Activated CD8-positive, alpha-beta memory T cell treated with anti-CD3 and anti-CD28 coated beads, Interleukin-2, amount 10 ng/mL, durations not matched to agents 7 days and 5 days (primary cell): ENCODE measurements at places on chromosomes 1 and 21.
A peak's percentile ranks its signal among the peaks of the same experiment; 100 is the strongest.

GRCh38 chr1:151408891-151409290 is 9.5 kb downstream of the PSMB4 start:
- no peak for DNase-seq
- no peak overlapping the region for H3K4me3 ChIP-seq
- no peaks in the 10 kb centered on the region for H3K27me3 ChIP-seq
- H3K4me1 ChIP-seq = peaks cover 2% of the 10 kb centered on the region

- DNase-seq = no peak
- H3K4me3 ChIP-seq = no peak overlapping the region
- H3K27me3 ChIP-seq = no peaks in the 10 kb centered on the region
- no peak overlapping the region for H3K27ac ChIP-seq
- H3K36me3 ChIP-seq = no peaks in the 10 kb centered on the region
These were observed 8.2 kb upstream of the TNFRSF25 start for GRCh38 chr1:6473974-6474814.

DNA sequence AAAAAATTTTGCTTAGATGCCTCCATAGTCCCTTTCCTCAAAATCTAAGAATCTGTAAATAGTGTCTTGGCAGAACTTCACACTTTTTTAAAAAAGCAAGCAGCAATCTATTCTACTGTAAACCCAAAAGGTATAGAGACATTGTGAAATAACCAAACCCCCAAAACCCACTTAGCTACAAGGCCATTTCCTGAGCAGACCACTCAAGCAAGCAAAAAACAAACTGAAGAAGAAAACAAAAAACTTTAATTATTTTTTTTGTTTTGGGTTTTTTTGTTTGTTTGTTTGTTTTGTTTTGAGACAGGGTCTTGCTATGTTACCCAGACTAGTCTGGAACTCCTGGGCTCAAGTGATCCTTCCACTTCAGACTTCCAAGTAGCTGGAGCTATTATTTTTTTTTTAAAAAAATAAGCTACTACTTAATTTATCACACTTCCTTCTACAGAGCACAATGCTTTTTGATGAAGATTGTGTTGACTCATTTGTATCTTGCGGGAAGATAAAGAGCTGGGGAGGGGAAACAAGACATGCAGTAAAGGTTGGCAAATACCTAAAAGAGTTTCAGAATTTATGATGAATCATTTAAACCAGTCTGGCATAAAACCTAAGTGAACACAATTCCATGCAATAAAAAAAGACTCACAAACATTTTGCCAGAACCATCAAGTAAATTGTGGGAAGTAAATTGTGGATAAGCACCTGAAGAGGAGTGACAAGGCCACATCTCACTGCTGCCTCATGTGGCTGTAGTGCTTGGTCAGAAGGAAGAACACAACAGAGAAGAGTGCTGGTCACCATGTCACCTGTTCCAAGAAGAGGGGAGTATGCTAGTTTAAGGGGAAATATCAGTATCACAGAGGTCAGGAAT is 2.7 kb upstream of the PTPN22 start:
- H3K27ac ChIP-seq = peak overlapping the region; percentile 87
- peaks cover 19% of the 10 kb centered on the region for H3K36me3 ChIP-seq

DNA sequence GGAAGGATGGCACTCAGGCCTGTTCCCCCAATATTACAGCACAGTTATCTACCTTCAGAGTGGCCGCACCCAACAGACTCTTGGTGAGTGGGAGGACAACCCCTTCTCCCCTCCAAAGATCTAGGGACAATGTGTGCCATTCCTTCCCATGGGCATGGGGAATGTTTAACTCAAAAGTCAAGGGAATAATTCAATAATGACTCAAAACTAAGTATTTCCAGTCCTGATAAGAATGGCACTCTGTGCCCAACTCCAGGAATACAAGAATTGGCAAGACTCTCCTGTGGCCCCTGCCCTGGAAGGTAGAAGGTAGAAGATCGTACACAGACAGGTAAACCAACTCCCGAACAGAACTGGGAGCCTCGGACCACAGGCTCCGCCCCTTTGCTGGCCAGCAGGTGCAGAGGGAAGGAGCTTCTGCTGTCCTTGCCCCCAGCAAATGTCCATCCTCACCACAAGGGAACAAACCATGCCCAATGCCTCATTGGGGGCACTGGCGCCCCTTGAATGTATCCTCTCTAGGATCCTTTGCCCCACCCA is 514.0 kb downstream of the NPHP4 start:
- peaks cover 3% of the 10 kb centered on the region for H3K4me1 ChIP-seq
- no peaks in the 10 kb centered on the region for H3K27me3 ChIP-seq
- H3K4me3 ChIP-seq = no peak overlapping the region
- DNase-seq = no peak
- H3K27ac ChIP-seq = no peak overlapping the region

- H3K4me3 ChIP-seq = no peak overlapping the region
- H3K4me1 ChIP-seq = no peaks in the 10 kb centered on the region
- peaks cover 2% of the 10 kb centered on the region for H3K27me3 ChIP-seq
- DNase-seq = no peak
These were observed 272.6 kb downstream of the S1PR1 start for GRCh38 chr1:101509370-101509769.

GRCh38 chr1:93399781-93400180 is 48.1 kb upstream of the FNBP1L start:
- H3K4me3 ChIP-seq = no peak overlapping the region
- H3K27me3 ChIP-seq = peaks cover 13% of the 10 kb centered on the region
- no peaks in the 10 kb centered on the region for H3K36me3 ChIP-seq
- no peak for DNase-seq

- H3K36me3 ChIP-seq = peaks cover 35% of the 10 kb centered on the region
- peak overlapping the region; percentile 48 for H3K4me3 ChIP-seq
- peak overlapping the region; percentile 54 for H3K27ac ChIP-seq
These were observed 633 bp upstream of the PPFIA4 start for GRCh38 chr1:203025686-203026030.

- H3K27ac ChIP-seq = no peak overlapping the region
- H3K27me3 ChIP-seq = no peaks in the 10 kb centered on the region
- H3K4me1 ChIP-seq = no peaks in the 10 kb centered on the region
These were observed 17.8 kb upstream of the HSD17B7 start for GRCh38 chr1:162772571-162773154.

- DNase-seq = no peak
- H3K36me3 ChIP-seq = peaks cover 2% of the 10 kb centered on the region
- no peaks in the 10 kb centered on the region for H3K27me3 ChIP-seq
- H3K27ac ChIP-seq = no peak overlapping the region
- H3K4me3 ChIP-seq = no peak overlapping the region
These were observed 135.0 kb downstream of the LHX4 start for GRCh38 chr1:180365039-180365438.

- DNase-seq = no peak
- H3K36me3 ChIP-seq = no peaks in the 10 kb centered on the region
- H3K4me3 ChIP-seq = no peak overlapping the region
- no peaks in the 10 kb centered on the region for H3K4me1 ChIP-seq
These were observed 128.4 kb downstream of the CNIH3 start for GRCh38 chr1:224744521-224744920.

DNA sequence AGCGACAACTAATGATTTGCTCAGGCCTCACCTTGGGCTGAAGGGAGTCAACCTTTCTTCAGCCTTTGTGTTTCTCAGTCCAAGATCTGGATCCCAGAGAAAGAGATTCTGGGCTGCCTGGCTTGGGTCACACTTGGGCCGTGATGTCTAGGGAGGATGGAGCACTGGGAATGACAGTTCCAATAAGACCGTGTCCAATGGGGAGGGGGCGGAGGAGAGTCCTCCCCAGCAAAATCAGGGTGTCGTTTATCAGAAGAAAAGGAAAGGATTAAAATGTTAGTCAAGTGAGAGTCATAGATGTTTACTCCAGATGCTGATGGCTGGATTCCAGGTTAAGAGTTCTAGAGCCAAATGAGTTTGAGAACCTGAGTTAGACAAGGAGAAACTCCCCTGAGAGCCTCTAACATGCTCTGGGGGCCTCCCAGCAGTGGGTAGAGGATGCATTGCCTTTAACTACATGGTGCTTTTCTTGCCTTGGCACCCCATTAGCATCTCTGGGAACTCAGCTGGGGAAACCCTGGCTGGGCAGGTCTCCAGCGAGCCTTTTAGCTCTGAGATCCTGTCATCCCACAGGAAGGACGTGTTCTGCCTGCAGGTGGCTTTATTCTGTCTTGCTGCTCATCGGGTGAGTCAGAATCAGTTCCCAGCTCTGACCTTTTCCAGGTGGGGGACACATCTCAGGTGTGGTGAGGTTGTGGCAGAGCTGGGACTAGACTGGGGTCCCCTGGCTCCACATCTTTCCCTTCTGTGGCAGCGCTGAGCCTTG is 22.2 kb downstream of the NIPAL3 start:
- H3K27ac ChIP-seq = no peak overlapping the region
- DNase-seq = no peak
- H3K4me1 ChIP-seq = no peaks in the 10 kb centered on the region
- H3K36me3 ChIP-seq = peaks cover 4% of the 10 kb centered on the region
- no peaks in the 10 kb centered on the region for H3K27me3 ChIP-seq

DNA sequence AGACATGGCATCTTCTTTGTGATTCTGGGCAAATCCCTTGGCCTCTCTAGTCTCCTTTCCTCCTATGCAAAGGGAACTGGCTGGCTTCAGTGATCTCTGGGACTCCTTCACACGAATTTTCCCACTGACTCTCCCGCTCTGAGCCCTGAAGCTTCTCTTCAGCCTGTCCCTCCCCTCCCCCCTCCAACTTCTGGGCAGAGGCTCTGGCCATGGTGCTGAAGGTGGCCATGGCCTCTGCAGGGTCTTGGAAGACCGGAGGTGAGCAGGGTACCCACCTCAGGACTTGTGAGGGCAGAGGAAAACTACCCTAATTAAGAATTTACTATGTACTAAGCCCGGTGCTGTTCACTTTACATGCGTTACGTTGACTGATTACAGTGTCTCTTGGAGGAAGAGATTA is 29.4 kb upstream of the POU3F1 start:
- peaks cover 23% of the 10 kb centered on the region for H3K27me3 ChIP-seq
- no peak overlapping the region for H3K4me3 ChIP-seq
- no peaks in the 10 kb centered on the region for H3K36me3 ChIP-seq
